ENCODE measurements at places on chromosomes 1 and 21.

- DNase-seq: no peak
Measured at GRCh38 chr1:1003618-1004419, 3.9 kb upstream of the HES4 start.

DNA sequence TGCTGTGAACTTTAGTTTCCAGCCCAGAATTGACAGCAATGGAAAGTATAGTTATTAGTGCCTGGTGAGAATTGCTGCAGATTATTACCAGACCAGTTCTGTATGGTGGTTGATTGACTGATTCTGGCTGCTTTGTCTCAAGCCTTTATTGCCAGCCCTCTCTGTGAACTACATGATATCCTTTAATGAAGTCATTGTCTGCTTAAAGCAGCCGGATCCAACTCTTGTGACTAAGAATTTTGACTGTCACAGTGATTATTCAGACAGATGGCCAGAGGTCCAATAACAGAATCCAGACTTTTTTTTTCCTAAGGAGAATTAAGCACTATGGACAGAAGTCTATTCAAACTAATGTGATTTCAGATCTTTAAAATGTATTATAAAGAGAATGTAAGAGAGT is 1548.6 kb upstream of the B3GALT2 start:
- DNase-seq: no peak

DNA sequence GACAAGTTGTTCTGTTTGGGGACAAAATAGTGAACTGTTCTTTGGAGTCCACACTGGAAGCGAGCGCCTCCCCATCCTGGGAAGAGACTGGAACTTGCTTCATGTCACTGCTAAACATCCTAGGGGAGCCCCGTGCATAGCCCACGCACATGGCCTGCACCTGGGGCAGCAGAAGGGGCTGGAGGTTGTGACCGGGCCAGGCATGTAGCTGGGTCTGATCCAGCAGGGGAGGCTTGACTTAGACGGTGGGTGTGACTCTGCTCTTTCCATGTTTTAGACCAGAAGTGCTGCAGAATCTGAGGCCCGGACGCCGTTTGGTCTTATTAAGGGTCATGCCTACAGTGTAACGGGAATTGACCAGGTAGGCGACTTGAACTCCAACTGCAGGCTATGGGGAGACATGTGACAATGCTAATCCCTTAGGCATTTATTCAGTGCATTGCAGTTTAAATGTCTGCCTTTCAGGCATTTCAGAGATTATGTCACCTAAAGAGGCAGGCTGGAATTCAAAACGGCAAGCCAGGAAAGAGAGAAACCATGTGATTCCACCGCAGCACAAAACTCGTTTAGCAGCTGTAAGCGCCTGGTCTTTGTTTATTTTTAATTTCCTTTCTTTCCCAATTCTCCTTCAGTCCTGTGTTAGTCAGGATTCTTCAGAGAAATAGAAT is 21.8 kb downstream of the CAPN9 start:
- peak; percentile 62 for DNase-seq

DNA sequence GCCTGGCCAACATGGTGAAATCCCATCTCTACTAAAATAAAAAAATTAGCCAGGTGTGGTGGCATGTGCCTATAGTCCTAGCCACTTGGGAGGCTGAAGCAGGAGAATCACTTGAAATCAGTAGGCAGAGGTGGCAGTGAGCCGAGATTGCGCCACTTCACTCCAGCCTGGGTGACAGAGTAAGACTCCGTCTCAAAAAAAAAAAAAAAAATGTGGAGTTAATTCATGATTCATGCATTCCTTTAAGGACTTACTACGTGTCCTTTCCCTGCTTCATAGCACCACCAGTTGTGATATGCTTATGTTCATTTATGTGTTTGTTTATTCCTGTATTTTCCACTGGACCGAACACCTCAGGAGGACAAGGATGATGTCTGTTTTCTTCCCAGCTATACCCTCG is 12.7 kb upstream of the PRELP start:
- DNase-seq: peak; percentile 65

- no peak for DNase-seq
Measured at GRCh38 chr1:87410776-87411480, 82.2 kb downstream of the LMO4 start.

- no peak for DNase-seq
Measured at GRCh38 chr1:93033785-93034184, 45.3 kb upstream of the MTF2 start.

GRCh38 chr21:45941338-45941710 is 40.2 kb upstream of the COL6A1 start:
- no peak for DNase-seq

DNA sequence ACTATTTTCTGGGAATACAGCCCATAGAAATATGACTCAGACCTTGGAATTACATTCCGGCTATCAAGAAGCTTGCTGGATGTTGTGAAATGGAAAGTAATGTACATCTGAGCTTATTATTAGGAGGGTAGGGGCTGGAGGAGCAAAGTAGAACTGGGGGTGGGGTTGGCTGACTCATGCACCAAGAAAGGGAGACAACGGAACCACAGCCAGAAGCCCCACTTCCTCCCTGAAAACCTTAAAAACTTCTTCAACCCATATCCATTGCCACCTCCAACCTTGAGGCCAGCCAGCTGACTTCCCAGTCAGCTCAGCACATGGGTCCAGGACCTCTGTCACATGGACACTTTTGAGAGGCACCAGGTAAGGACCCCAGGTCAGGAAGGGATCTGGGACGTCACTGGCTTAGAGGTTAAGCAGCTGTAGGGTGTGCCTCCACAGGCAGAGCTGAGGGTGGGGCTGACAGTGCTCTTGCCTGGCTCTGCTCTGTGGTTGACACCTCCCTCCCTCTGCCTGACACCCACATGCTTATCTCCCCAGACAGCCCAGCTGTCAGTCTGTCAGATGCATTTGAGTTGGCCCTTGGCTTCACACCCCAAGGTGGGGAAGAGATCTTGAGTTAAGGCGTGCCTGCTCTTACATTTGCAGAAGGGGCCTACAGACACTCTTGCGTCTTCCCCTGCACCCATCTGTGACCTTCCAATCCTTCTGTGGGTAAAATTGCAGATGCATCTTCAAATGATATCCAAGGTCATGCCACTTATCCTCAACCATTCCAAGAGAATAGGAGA is 5.7 kb upstream of the ZNF683 start:
- peak; percentile 79 for DNase-seq

GRCh38 chr1:72285074-72285425 is 2.7 kb upstream of the NEGR1 start:
- peak; percentile 55 for DNase-seq

GRCh38 chr1:15014516-15014915 is 139.0 kb upstream of the TMEM51 start:
- DNase-seq: no peak

DNA sequence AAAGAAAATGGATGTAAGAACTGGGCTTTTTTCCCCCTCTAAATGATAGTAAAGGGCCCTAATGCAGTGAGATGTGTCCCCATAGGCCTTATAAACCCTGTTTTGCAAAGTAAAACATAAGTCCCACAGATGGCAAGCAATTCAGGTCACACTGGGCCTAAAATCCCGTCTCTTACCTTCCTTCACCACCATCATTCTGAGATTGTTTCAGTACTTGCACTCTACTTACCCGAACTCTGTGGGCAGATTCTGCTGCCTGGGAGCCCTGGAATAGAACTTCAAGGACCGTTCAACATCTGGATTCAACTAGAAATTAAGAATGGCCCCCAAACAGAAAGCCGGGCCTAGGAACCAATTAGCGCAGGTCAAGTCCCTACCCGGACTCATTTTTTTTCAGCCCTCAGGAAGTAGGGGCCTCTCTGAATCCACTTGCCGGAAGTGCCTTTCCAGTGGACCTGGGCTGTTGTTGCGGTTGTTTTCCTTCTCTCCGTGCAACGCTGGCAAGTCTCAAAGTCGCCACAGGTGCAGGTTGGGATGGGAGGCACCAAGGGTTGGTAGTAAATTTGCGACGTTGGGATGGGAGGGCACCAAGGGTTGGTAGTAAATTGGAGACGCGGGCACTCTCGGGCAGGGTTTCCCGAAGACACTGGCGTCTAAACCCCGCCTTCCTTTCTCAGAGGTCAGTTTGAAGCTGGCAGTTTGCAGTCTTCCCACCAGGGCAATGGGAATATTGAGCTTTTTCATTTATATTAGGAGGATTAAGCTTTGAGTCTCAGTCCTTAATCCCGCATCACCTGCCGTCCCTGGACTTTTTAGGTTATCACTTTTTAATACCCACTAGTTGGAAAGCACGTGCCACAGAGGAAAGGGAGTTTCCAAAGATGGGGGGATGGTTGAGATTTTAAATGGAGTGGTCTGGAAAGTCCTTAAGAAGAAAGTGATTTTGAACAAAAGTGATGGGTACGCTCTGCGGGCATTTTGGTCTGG is at the start of gene TMEM69:
TSS of gene TMEM69 (plus strand) at position 428 of the 987 bp plus-strand sequence. CDS start 2,888 bp downstream, outside the sequence.
- peak; percentile 83 for DNase-seq

DNA sequence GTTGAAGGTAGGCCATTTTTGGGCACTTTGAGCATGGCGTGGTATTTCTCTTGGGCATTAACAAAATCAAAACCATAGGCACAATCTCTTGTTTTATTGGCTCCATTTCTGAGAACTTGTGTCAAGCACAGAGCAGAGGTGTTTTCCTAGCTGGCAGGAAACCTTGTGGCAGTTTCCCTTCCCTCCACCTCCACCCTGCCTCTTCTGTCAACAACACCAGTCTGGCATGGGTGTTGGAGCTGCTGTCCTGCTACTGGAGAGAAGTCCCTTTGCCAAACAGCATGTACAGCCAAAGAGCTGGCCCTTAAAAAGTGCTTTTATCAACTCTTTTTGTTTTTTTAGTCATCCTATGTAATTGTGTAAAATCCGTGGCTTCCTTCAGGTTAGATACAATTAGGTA is 16.0 kb downstream of the ATP1A1 start:
- no peak for DNase-seq

DNA sequence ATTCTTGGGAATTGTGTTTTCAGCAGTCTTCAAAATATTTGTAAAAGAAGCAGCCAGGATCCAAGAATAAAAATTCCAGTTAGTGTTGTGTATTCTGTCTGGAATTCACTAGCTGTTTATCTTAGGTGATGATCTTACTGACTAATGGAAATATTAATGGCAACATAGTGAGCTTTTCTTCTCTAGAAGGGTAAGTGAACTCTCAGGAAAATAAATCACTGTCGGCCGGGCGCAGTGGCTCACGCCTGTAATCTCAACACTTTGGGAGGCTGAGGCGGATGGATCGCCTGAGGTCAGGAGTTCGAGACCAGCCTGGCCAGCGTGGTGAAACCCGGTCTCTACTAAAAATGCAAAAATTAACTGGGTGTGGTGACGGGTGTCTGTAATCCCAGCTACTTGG is 87.4 kb upstream of the KIF1B start:
- DNase-seq: peak; percentile 22

DNA sequence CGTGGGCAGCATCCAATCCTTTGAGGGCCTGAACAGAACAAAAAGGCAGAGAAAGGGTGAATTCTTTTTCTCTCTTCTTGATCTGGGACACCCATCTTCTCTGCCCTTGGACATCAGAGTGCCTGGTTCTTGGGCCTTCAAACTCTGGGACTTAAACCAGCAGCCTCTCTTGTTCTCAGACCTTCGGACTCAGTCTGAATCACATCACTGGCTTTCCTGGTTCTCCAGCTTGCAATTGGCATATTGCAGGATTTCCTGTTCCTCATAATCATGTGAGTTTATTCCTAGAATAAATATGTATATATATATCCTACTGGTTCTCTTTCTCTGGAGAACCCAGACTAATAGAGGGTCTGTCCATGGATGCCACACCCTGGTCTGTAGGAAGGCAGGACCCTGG is 16.3 kb upstream of the TENT5C start:
- no peak for DNase-seq

DNA sequence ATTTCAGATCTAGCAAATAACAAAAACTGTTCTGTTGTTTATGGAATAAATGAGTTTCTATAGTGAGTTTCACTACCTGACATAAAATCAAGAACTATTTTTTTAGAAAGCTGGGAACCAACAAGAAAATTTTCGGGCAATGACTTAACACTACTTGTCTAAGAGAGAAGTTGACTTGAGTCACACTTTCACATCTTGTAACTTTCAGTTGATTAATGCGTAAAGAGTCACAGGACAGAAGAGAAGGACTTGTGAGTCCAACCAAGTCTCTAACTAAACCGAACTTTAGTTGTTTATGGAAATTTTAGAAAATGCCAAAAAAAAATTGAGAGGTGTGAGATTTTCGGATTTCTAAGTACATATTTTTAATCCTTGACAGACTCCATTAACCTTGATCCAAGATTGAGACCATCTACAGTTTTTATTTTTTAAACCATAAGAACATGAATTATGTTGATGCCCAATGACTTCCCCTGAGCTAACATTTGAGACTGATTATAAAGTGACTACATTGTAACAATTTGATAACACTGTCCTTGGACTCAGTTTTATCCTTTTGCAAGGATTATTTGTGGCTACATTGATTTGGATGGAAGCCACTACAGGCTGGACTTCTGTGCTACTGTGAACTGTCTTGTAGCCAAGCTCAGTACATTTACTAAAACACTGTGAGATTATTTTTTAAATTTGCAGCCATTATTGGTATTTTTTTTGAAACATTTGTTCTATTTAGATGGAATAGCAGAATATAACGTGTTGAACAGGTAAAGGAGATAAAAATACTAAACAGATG is 284.0 kb downstream of the PTPRC start:
- no peak for DNase-seq

DNA sequence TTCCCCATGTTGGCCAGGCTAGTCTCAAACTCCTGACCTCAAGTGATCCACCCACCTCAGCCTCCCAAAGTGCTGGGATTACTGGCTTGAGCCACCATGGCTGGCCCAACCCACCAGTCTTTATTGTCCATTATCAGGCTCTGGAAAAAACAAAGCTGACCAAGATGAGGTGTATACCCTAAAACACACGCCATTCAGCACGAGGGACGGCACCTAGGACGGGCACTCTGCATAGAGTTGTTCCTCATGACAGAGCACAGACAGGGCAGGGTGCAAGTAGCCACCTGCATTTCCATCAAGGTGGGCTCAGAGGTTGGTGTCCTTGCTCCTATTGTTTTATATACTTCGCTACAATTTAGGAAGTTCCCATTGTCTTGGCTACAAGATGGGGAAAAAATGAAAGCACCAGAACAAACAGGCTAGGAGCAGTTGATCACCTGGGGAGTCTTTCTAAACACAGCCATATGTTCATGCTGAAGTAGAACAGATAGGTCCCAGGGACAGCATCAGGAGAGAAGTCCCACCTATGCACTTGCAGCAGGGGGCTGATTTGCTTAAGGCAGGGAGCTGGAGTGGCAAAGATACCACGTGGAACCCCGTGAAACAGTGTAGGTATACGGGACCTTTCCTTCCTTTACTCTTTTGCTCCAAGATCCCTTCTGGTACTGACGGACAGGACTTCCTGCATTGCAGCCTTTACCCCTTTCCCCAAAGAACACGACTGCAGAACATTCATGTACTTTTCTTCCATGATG is 4.5 kb downstream of the KRTCAP2 start:
- peak; percentile 1 for DNase-seq

DNA sequence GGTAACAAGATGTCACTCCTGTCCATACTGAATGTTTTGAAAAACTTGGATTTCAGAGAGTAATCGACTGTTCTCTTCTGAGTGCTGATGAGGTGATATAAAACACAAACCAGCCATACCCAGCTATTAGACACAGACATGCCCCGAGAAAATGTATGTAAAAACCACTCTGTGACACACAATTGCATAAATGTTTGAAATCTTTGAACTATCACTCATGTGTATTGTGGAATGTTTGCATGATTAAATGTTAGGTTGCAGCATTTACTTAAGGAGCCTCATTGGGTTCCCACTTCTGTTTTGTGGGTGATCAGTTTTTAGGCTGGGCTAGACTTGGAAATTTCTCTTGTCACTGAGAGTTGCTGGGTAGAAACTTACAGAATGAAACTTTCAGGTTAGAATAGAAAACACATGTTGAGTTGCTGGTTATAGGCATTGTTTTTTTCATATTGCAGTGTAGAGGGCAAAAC is 270.4 kb upstream of the B3GALT2 start:
- no peak for DNase-seq

GRCh38 chr1:162877412-162877811 is 16.4 kb upstream of the CCDC190 start:
- DNase-seq: no peak
